GM03348 (cell line): ENCODE measurements at places on chromosomes 7 and 10.
A peak's percentile ranks its signal among the peaks of the same experiment; 100 is the strongest.

DNA sequence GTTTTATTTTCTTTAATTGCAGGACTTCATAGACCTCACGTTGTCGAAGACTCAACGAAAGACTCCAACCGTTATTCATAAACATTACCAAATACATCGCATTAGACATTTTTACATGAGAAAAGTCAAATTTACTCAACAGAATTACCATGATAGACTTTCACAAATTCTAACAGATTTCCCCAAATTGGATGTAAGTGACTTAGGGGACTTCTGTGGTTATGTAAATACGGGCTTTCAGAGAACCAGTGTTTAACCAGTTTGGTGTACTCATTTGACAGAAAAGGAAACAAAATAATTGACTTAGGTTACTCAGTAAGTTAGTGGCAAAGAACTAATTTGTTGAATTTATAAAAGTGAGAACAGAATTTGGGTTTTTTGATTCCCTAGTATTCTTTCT lies 4.2 kb downstream of the GTPBP4 start:
- no peak for DNase-seq

DNA sequence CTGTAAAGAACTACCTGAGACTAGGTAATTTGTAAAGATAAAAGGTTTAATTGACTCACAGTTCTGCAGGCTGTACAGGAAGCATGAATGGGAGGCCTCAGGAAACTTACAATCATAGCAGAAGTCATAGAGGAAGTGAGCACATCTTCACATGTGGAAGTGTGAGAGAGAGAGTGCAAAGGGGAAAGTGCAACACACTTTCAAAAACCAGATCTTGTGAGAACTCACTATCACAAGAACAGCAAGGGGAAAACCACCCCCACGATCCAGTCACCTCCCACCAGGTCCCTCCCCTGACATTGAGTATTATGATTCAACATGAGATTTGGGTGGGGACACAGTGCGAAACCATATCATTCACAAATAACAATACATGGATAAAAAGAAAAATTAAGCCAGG lies 24.5 kb downstream of the AVL9 start:
- no peak for DNase-seq

- peak; percentile 61 for DNase-seq
Measured at GRCh38 chr10:33155720-33156638, 178.5 kb downstream of the NRP1 start.

GRCh38 chr10:130360826-130361311 lies 224.7 kb downstream of the GLRX3 start:
- DNase-seq, result no peak

DNA sequence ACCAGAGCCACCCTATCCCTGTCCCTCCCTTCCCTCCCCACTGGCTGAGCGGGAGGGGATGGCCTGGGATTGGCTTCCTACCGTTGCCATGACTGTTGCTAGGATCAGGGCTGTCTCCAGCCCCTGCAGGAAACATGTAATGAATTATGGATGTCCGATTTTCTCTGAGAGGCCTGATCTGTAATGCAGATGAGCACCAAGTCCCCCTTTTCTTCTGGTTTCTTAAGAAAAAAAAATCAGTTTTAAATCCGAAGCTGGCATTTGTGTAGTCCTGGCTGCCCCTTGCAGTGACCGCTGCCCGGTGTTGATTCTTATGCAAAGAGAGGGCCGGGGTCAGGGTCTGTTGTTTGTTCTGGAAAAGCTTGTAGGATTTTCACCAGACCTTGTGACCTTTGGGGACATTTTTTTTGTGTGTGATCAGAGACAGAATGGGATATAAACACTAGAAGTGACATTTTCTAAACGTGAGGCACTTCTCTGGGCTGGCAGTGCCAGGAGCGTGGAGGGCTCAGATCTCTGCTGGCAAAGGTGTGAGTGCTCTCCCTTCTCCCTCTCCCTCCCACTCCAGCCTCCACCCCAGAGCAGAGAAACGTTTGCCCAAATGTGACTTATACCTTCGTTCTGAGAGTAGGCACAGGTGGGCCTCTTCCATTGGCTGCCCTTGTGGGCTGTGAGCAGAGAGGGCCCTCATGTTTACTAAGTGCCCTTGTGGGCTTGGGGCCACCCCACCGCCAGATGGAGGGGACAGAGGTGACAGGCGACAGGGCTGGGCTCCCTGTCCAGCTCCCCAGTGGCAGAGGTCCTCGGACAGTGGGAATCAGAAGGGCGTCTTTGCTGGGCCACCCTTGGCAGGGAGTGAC lies 127.5 kb downstream of the DNAJB6 start:
- DNase-seq, result no peak

DNA sequence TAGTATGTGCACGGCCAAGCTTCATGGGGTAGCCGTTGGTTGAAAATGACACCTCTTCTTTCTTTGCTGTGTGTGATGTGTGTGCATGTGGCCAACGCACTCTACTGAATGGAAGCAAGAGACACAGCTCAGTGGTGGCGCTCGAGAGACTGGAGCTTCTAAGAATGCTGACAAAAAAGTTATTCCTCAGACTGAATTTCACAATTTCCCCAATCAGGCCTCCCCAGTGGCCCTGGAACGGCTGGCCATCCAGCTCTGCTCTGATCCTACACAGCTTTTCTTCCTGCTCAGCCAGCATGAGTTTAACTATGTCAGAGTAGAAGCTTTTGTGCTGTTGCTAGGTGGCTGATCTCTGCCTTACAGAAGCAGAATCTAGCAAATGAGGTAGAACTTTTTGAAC lies 186.7 kb upstream of the PLXDC2 start:
- DNase-seq, result peak; percentile 71

DNA sequence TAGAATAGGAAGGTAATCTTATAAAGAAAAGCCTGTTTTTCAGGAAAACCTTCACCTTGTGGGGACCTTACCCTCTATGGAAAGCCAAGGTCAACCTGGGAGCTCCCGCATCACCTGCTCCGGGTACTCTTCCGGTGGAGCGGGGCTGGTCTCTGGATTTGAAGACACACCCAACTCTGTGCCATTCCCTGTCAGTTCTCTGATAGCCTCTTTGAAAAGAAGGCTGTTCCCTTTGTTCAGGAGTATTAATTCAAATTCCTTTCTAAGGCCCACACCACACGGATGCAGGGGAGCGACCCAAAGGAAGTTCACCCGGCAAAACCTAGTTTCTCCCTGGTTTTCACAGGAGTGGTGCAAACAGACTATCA lies 10.7 kb downstream of the CTBP2 start:
- DNase-seq, result no peak

- DNase-seq, result peak; percentile 5
Measured at GRCh38 chr7:33334349-33334748, 205.0 kb downstream of the BBS9 start.

DNA sequence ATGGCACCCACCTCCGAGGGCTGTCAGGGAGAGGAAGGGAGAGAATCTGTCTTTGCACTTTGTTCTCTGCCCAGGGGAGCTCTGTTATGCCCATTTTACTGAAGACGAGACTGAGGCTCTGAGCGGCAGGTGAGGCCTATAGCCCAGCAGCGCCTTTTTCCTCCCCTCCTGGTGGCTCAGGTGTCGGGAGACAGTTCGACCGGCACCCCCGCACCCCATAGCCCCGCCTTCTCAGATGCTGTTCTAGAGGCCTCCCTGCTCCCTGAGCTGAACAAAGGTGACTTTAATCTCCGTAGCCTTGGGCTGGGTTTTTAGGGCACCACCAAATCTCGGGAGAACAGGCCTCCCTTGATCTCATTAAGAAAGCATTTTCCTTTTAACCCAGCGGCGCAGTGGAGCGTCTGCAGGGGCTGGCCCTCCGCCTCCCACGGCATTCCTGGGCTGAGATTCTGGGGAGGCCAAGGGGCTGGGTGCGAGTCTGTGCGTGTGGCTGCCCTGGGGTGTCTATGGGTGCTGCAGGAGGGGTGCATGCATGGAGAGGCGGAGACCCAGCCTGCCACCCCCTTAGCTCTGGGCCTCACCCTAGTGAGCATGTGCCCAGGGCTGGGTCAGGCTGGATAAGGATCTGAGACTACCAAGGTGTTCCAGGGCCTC lies 3.3 kb downstream of the LFNG start:
- peak; percentile 59 for DNase-seq

GRCh38 chr10:52637592-52637991 lies 135.0 kb downstream of the MBL2 start:
- DNase-seq, result no peak

GRCh38 chr10:31381766-31382316 lies 62.8 kb downstream of the ZEB1 start:
- no peak for DNase-seq

DNA sequence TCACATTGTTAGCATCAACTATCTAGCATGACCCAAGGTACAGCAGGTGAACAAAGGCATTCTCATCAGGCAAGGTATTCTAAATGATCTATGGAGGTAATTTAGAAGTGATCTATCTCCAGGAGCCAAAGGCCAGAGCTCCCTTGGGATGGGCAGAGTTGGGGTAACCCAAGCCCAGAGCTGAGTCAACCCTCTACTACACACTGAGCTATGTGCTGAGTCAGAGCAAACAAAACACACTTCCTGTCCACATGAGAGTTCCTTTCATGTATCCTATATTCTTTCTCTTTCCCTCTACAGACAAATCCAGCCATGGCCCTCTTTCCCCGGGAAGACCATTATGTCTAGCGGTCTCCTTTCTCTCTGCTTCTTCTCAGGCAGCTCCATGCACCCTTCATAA lies 68.2 kb upstream of the AGK start:
- DNase-seq, result no peak

- peak; percentile 67 for DNase-seq
Measured at GRCh38 chr10:72097448-72098300, 9.3 kb upstream of the SPOCK2 start.

DNA sequence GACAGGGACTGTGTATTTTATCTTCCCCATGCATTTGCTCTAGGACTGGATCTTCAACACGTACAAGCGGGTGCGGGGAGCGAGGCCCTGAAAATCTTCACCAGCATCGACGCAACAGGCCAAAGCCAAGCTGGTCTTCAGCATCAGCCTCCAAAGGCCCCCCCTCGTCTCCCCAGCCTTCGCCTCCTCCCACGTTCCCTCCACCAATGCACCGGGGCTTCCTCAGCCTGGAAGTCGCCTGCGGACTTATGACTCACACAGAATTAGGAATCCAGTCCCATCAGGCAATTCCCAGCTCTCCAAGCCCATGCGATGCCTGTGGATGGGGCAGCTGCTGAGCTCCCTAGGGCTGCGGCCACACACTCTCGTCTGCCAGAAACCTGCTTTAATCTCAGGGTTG lies 36.3 kb upstream of the RNF32 start:
- DNase-seq, result no peak

DNA sequence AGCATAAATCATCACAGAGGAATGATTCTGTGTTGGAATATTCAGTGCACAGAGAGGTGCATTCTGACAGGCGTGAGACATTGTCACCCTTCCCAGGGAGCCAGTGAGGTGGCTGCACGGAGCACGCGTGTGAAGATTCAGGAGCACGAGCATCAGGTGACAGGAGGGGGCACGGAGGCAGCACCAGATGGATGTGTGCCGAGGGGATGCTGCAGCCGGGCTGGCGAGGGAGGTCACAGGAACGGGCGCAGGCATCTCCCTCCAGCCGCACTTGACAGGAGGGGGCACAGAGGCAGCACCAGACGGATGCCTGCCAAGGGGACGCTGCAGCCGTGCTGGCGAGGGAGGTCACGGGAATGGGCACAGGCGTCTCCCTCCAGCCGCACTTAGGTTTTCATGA lies 66.5 kb downstream of the DIP2C start:
- no peak for DNase-seq

DNA sequence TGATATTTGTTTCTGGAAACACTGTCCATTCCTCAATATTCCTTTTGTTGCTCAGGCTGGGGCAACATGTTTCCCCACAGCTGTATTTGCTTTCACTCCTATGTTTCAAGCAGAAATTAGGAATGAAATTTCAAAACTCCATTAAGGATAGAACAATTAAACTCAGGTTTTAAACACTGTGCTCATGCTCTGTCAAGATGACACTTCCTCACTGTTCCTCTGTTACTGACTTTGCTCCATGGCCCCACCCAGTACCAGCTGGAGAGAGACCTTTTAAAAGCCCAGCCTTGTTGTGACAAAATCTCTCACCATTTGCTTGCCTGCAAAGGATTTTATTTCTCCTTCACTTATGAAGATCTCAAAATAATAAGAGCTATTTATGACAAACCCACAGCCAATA lies 197.4 kb downstream of the ELMO1 start:
- no peak for DNase-seq

GRCh38 chr10:122052701-122053100 lies 63.7 kb downstream of the TACC2 start:
- no peak for DNase-seq

- no peak for DNase-seq
Measured at GRCh38 chr7:553636-554111, 34.0 kb upstream of the PDGFA start.

DNA sequence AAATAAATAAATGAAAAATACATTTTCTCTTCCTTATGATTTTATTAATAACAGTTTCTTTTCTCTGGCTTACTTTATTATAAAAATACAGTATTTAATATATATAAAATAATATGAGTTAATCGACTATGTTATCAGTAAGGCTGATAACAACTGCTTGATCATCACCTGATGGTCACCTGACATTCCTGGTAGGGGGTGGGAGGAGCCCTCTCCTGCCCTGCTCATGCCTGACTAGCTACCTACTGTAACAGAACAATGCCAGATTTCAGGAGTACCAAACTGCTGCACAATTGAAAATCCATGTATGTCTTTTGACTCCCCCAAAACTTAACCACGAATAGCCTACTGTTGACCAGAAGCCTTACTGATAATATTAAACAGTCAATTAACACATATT lies 1.3 kb upstream of the APBB1IP start:
- DNase-seq, result no peak

- DNase-seq, result no peak
Measured at GRCh38 chr10:83274088-83274487, 865.2 kb upstream of the GHITM start.

DNA sequence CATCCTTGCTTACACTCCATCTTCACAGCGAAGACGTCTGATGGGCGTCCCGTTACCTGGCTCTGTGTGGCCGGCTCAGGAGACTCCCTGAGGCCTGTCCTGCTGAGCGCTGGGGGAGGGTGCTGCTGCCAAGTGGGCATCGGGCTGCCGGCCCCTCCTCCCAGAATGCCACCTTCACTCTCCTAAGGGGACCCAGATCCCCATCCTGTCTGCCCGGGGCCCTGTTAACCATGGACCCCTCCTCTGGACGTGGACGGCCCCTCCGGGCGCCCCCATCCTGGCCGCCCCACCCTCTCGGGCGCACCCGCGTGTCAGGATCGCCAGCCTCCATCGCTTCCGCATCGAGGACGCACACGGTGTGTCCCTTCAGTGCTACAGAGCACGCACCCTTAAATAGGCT lies 7.3 kb upstream of the FOXL3 start:
- no peak for DNase-seq

GRCh38 chr7:122369756-122370155 lies 65.2 kb upstream of the FEZF1 start:
- DNase-seq, result no peak

GRCh38 chr10:112278871-112279270 lies 4.3 kb upstream of the TECTB start:
- DNase-seq, result no peak

GRCh38 chr10:59965899-59966650 lies 59.7 kb upstream of the CCDC6 start:
- DNase-seq, result no peak

GRCh38 chr10:18230794-18231193 lies 90.6 kb downstream of the CACNB2 start:
- DNase-seq, result peak; percentile 64

- no peak for DNase-seq
Measured at GRCh38 chr7:158256091-158256816, 331.4 kb downstream of the PTPRN2 start.
